ENCODE measurements at places on chromosomes 16 and 17.

- DNase-seq = peak; percentile 27
These were observed 43.0 kb upstream of the TANGO6 start for GRCh38 chr16:68800257-68800875.

- no peak for DNase-seq
These were observed 8.3 kb downstream of the SOCS3 start for GRCh38 chr17:78351449-78352006.

DNA sequence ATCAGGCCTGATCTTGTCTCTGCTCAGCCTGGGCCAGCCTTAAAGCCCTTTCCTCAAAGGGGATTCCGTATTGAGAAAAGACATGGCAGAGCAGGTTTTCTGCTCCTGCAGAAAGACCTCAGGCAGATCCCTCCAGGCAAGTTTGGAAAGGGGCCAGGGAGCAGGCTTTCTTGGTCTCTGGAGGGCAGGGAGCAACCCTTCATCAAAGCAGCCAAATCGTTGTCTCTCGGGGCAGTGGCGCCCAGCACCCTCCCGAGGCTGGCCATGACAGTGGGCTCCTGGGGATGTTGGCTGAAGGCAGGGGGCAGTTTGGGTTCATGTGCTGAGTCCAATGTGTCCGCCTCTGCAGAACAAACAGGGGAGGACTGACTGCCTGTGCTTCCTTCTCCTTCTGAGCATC is 168.4 kb upstream of the WSCD1 start:
- DNase-seq = no peak

GRCh38 chr17:61233991-61234750 is 165.5 kb upstream of the TBX2 start:
- DNase-seq = no peak

GRCh38 chr16:23499801-23500200 is 10.5 kb downstream of the GGA2 start:
- no peak for DNase-seq

- no peak for DNase-seq
These were observed 70.0 kb downstream of the IRX6 start for GRCh38 chr16:55393991-55394390.

GRCh38 chr17:81890447-81891302 is 711 bp downstream of the ALYREF start:
- no peak for DNase-seq

GRCh38 chr16:46719528-46719927 is 28.6 kb downstream of the MYLK3 start:
- no peak for DNase-seq

- DNase-seq = no peak
These were observed 86.8 kb upstream of the WSB1 start for GRCh38 chr17:27207073-27207513.

DNA sequence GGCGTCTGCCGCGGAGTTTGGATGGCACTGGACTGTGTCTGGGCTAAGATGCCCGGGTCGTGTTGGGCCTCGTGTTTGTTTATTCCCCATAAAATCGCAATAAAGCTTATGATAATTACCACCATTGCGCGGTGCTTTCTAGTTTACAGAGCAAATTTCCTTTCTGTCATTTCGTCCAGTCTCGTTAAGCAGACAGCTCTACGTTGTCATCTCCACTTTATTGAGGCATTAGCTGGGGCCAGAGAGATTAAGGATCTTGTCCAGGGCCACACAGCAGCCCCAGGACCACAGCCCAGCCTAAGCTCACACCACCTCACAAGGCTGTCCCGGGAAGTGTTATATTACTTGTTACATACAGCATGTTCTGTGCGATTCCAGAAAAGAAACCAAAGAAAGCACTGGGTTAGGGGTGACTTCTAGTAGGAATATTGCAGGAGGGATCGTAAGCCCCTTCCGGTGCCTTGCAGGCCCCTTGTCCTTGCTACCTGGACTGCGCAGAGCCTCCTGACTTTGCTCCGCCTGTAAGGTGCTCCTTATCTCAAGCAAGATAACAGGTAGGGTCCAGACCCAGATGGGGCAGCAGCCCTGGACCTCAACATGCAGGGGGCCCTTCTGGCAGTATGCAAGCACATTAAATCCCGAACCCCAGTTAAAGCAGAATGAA is 6.3 kb downstream of the NOS2 start:
- DNase-seq = no peak

DNA sequence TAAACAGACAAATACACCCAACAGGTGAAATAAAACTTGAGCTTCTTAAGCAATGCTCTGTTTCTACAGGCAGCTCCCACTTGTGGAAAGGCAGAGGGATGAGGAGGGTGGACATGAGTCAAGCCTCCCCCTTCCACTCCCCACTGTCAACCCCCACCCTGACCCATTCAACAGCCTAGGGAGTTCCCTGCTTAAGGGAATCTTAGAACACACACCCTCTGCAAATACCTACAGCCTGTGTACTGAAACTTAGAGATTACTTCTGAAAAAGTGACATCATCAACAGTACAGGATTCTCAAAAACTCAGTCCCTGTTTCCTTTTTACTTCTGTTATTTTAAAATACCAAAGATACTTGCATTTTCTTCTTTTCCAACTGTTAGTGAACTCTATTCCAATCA is 345.4 kb downstream of the SOX9 start:
- no peak for DNase-seq

DNA sequence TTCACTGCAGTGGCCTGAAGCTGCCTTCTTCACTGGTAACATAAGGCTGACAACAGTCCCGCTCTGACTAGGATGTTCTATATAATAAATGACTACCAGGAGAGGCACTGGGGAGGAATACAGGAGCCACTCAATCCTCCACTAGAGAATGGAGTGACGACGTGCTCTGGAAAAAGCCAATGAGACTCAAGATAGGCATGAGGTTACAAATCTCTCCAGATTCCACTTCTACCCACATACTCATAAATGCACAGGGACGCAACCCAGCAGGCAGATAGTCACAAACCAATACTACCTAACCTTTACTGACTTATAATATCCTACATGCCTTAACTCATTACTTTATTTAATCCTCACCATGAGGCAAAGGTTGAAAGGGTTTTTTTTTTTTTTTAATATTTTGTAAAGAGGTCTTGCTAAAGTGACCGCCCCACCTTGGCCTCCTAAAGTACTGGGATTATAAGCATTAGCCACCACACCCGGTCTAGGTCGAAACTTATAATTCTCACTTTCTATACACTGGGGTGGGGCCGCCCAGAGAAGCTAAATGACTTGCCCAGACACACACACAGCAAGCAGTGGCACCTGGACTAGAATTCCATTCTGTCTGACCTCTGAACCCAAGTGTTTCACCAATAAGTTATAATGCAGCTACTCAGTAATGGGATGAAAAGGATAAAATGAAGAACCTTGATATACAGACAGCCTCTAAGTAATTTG is 33.7 kb downstream of the TOM1L2 start:
- DNase-seq = no peak

- no peak for DNase-seq
These were observed 43.6 kb downstream of the OR1D5 start for GRCh38 chr17:3019761-3020160.

DNA sequence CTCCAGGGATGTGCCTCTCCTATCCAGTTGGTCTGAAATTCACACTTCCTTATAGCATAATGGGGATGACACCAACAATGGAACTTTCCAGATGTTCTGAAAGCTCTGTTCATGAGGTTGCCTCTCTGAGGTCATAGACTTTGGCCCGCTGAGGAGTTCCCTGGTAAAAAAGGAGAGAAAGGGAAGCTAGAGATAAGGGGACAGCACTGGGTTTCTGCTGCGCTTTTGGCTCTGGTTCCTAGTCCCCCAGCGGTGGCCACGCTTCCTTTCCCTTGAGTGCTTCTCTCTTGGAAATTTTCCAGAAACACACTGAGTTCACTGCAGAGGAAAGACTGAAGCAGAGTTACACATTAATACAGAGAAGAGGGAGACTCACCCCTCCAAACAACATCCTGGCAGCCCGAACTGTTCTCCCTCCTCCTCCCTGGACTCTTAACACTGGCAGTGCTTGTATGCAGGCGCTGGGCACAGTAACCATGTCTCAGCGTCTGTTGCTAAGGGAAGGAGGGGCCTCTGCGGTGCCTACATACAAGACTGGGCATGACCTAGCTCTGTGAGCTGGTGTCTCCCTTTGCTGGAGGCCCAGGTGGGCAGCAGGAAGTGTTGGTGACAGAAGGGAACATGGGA is at the start of gene DNAH3:
DNAH3 (minus strand) TSS at position 472 of the 627 bp plus-strand sequence. CDS start 527 bp downstream, outside the sequence.
- peak; percentile 8 for DNase-seq

DNA sequence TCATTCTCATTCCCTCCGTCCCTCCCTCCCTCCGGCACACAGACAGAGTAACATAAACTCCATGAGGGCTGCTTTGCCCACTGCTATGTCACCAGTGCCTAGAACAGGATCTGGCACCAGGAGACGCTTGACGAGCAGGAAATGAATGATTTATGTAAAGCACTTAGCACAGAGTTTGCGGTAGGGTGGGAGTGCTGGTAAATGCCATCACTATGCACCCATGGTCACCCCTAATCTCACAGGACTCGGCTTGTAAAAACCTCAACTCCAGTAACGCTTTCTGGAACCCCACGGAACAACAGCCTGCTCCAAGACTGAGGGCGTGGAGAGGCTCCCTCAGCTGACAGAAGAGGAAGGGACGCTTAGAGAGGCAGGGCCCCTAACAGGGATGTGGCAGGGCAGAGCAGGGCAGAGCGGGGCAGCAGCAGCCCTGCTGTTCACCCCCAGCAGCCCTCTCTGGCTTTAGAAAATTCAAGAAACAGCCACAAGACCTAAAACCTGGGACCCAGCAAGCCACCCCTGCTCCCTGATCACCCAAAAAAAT is 156.9 kb downstream of the C16orf78 start:
- no peak for DNase-seq

GRCh38 chr17:75909812-75910274 is 5.2 kb upstream of the MRPL38 start:
- no peak for DNase-seq

DNA sequence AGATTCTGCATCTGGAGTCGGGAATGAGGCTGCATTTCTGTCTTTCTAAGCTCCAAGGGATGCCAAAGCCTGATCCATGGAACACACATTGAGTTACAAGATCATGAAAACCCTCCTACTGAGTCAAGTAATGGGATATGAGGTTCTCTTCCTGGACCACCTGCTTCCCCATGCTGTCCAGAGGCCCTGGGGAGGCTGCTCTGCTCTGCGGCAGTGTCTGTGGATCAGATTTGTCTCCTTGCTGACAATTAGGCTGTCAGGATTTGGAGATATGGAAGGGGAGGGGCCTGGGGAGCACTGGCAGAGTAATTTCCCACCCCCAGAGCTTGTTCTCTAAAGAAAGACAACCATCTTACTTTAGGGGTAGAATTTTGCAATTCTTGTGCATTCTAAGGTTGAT is 33.0 kb downstream of the C16orf95 start:
- DNase-seq = no peak

GRCh38 chr17:65848751-65849150 is 287.3 kb upstream of the AXIN2 start:
- DNase-seq = no peak

DNA sequence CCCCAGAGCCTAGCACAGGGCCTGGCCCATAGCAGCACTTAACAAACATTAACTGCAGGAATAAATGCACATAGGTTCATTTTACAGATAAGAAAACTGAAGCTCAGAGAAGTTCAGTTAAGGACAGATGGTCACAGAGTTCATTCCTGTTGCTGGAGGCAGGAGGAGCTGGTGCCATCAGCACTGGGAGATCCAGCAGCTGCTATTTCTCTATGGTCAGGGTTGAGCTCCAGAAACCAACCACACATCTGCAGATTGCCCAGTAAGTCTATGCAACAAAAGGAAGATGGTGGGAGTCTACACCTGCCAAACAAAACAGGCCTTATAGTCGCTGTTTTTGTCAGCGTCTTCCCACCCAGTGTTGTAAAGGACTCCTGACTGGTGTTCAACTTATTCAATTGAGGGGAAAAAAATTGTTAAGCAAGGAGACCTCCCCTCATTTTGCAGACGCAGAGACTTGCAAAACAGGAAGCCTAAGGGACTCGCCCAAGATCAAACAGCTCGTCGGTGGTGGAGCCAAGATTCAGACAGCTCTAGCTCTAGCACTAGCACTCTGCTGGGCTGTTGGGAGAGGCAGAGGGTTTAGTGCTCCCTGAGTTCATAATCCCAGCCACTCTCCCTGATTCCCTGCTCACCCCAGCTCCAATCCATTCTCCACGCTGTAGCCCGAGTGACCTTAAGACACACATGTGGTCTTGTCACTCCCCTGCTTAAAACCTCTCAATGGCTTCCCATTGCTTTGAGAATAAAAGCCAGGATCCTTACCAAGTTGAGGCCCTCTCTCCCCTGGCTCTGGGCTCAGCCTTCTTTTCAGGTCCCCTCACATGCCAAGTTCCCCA is 9.0 kb downstream of the NOG start:
- DNase-seq = no peak

DNA sequence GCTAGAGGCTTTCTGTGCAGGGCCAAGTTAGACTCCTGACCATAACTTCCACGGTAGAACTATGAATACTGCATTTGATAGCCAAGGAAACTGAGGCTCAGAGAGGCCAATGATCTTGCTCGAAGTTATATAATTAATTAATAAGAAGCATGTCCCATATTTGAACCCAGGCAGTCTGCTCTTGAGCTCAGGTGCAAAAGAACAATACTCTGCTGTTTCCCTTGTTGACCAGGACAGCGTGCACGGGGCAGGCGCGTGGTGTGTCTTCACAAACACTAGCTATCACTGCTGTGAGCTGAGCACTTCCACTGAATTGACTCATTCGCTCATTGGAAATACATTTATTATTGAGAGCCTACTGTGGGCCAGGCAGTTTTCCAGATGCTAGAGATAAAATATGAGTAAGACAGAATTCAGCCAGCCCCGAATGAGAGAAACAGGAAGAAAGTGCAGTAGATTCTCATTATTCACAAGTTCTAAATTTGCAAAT is 1.6 kb downstream of the CHD9 start:
- no peak for DNase-seq

DNA sequence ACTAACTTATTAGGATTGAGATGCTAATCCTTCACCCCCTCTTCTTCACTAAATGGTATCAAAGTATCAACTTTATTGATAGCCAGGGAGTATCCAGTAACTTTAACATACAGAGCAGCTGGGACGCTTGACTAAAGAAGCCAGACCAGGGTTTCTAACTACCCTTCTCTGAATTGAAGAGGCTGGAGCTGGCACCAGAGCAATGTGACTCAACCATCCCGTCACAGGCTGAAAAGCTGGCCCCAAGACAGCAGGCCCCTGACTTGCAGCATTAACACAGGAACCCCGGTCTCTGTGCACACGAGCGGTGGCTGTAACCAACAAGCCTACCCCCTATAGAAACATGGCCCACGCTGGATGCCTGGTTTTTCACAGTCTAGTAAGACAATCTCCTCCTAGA is 59.8 kb downstream of the ANKFN1 start:
- no peak for DNase-seq

- no peak for DNase-seq
These were observed 5.6 kb upstream of the XPO6 start for GRCh38 chr16:28217326-28217725.

- no peak for DNase-seq
These were observed 32.0 kb upstream of the SMPD3 start for GRCh38 chr16:68480084-68480995.

- no peak for DNase-seq
These were observed 9.9 kb downstream of the HEXIM2 start for GRCh38 chr17:45171338-45172231.

GRCh38 chr17:50329716-50330115 is 16.2 kb upstream of the XYLT2 start:
- DNase-seq = no peak

GRCh38 chr16:87924041-87924810 is 12.1 kb downstream of the CA5A start:
- peak; percentile 86 for DNase-seq

All from NCI-H1694 (cell line).